ENCODE measurements at places on chromosomes 12 and 14.

- no peak for DNase-seq
Measured at GRCh38 chr12:110023059-110023980, 24.1 kb downstream of the ANKRD13A start.

DNA sequence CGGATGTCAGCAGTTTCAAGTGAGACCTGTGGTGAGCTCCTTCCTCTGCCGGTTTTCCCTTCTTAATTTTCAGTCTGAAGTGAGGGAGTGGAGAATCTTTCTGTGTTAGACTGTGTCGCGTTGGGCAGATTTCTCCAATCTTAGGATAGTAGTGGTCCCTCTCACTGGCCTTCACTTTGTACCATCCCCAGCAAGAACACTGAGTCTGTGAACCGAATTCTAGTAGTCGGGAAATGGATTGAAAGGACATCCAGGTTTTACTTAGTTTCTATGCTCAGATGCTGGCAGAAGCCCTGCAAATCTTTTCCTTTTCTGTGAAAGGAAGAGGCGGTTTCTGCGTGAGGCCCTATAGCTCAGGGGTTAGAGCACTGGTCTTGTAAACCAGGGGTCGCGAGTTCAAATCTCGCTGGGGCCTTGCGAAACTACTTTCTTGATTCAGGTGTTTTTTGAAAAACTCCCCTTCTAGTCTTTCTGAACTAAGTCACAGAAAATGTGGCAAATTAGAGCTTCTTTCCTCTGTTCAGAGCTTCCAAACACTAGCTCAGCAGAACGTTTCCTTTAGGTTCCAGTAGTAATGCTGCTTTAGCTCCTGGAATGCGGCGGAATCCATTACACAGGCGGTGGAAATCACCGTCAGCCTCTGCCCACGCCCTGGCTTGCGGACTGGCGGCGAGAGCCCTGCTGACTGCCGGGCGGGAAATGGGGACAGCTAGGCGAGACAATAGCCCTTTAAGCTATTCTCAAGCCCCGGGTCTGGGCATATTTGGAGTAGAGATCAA lies 2.8 kb upstream of the RNASE4 start:
- peak; percentile 88 for DNase-seq

DNA sequence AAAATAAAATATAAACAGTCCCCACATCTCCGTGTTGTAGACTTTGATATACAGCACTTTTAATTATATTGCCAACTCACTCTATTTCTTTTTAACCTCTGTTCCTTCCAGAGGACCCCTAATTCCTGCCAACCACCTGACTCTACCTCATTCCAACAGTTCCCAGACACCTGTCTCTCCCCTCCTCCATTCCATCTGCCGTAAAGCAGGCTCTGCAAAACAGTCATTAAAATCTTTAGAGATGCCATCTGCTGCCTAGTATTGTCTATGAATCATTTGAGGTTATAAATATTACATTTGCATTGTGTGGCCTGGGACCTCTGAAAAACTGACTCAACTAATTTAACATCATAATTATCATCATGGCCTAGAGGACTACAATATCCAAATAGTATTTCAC lies 148.8 kb upstream of the DCN start:
- no peak for DNase-seq

GRCh38 chr12:133234971-133235370 lies 706 bp downstream of the ANHX start:
- no peak for DNase-seq

DNA sequence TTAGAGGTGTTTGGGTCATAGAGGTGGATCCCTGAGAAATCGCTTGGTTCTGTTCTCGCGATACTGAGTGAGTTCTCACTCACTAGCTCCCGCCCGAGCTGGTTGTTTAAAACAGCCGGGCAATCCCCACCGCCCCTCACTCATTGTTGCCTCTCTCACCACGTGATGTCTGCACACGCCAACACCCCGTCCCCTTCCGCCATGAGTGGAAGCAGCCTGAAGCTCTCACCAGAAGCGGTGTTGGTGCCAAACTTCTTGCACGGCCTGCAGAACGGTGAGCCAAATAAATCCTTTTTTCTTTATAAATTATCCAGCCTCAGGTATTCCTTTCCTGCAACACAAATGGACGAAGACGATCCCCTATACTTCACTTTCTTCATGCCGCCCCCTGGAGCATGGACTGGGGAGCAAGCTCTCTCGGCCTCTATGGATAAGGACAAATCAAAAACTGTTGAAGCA lies 45.4 kb upstream of the CCND2 start:
- no peak for DNase-seq

DNA sequence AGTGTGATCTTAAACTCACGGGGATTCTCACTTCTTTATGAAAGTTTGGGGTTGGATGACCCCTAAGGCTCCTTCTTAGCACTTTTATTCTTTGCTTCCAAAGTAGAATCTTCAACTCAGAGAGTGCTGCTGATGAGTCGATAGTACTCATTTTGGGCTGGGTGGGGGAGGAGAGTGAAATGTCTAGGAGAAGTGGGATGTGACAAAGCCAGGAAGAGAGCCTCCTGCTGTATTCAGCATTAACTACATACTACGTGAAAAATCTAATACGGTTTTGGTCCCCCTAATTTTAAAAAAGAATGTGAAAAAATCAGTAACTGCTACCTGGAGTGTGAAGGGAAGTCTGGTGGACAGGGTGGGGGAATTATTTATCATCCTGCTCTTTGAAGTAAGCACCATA lies 148.3 kb downstream of the SAMD4A start:
- no peak for DNase-seq

DNA sequence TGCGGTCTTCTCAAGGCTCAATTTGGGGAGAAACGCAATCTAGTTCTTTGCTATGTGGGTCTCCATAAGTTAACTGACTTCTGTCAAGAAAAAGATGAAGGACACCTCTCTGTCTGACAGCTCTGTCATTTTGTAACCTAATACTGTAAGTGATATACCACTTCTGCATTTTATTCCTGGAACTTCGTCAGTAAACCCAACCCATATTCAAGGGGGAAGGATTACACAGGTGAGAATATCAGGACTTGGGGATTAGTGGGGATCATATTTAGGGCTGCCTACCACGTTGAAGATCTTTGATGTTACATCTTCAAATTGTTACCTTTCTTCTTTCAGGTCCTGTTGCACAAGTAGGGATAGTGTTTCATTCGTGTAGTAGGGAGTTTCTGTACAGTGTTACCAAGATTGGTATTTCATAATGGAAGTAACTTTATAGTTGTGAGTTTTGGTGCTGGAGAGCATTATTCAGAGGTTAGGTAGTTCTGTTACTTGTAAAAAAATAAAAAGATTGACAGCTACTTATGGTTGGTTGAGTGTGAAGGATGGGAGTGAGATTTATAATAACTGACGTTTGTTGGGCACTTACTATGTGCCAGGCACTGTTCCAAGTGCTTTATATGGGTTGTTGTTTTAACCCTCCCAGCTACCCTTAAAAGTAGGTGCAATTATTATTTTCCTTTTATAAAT lies 1.6 kb downstream of the TMEM260 start:
- no peak for DNase-seq

GRCh38 chr12:91009319-91009950 lies 4.7 kb upstream of the EPYC start:
- DNase-seq, result no peak

DNA sequence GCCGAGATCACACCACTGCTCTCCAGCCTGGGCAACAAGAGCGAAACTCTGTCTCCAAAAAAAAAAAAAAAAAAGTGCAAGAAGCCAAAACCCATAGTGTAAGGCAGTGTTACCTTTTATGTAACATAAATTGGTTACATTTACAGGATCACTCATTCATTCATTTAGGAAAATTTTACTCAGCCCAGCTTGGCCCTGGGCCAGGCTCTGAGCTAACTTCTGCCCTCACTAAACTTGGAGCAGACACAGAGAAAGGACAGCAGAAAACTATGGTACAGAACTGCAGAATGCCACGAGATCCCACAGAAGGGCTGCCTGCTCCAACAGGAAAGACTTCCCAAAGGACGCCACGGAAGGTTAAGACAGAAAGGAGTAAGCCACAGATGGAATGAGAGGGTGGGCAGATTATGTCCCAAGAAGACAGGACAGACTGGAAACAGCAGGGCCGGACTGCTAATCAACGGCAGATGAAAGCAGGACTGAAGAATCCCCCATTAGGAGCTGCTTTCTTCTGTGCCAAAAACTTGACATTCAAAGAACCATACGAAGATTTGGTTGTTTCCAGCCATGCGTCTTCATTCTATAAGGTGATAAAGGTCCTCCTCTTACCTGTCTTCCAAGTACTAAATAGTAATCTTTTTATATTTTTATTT lies 18.9 kb downstream of the PPP1R13B start:
- no peak for DNase-seq

DNA sequence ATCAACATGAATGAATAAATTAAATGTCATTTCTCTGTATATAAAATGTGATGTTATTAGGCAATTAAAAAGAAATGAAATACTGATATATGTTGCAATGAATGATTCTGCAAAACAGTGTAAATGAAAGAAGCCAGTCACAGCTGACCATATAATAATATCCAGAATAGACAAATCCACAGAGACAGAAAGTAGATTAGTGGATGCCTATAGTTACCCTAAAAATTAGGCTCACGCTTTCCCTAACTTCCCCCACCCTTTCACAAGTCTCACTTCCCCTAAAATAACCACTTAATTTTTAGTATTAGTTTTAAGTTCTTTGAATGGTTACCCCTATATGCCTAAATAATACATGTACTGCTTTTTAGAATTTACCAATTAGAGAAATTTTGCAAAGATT lies 348.9 kb upstream of the FAR2 start:
- no peak for DNase-seq

DNA sequence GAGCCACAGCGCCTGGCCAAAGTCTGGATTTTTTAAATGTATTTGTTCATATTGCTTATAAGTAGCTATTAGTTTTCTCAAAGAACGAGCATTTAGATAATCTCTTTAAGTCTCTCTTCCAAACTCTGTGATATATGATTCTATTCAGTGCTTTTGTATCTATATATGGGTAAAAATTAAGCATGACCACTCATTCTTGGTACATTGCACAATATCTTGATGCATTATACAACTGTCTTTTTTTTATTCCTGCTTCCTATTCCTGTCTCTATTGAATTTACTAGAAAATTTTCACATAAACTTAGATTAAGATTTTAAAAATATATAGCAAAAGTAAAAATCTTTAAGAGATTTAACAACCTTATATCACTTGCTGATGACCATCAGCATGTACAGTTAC lies 29.1 kb downstream of the SOCS2 start:
- DNase-seq, result no peak

DNA sequence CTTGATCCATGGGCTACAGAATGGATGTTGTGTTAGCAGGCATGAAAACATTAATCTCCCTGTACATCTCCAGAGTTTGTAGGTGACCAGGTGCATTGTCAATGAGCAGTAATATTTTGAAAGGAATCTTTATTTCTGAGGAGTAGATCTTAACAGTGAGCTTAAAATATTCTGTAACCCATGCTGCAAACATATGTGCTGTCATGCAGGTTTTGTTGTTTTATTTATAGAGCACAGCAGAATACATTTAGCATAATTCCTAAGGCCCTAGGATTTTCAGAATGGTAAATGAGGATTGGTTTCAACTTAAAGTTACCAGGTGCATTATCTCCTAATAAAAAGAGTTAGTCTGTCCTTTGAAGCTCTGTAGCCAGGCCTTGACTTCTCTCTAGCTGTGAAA lies 3.5 kb upstream of the FITM1 start:
- no peak for DNase-seq

- no peak for DNase-seq
Measured at GRCh38 chr12:88036353-88036965, 7.3 kb upstream of the C12orf50 start.

DNA sequence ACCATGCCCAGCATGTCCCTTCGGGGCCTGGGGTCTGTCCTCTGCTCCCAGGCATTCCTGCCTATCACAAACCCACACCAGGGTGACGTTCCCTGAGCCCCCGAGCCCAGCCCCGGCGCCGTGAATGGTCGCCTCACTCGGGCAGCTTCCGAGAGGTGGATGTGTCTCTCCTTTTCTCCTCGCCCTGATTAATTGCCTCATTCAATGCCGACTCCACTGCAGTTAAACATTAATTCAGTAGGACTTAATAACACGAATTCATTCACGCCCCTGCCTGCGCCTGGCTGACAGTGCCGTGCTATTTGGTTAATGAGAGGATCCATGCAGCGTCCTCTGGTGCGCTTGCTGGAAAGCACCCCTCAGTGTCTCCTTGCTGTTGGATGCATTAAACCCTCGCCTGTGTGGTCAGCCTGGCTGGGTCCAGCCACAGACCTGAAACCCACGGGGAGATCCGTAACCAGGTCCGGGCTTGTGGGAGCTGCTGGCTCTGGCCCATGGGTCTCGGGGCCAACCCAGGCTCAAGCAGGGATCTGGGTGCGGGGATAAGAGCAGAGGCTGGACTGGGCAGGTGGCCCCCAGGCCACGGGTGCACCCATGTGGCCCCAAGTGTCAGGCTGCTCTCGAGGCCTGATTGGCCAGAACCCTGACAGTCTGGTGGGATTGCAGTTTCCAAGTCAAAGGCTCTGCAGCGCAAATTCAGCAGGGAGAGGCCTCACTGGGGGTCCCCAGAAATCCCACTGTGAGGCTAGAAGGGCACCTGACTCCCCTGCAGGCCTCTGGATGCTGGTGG lies 55.4 kb downstream of the FBRSL1 start:
- no peak for DNase-seq

DNA sequence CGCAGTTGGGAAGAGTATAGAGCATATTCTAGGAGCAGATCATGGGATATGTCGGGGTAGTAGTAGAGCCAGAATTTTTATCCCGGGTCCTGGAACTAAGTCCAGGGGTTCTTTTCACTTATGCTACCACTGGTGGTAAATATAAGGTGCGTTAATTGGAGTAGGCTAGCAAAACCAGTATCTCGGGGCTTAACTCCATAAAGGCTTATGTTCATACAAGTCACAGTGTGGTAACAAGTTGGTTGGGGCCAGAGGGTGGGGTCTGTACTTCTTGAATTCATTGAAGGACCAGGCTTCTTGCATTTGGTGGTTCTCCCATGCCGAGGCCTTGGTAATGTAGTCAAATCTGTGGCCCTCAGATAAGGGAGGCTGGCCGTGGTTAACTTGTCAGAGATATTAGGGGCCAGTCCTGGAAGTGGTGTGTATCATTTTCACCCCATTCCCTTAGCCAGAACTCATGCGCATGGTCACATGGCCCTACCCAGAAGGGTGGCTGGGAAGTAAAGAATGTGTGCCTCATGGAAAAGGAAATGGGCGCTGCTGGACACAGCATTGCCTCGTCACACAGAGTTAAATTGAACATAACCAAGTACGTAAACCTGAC lies 1.5 kb upstream of the ZNF641 start:
- DNase-seq, result no peak

- DNase-seq, result no peak
Measured at GRCh38 chr14:63910583-63911363, 58.0 kb downstream of the SYNE2 start.

- no peak for DNase-seq
Measured at GRCh38 chr12:71449373-71450070, 9.9 kb downstream of the LGR5 start.

DNA sequence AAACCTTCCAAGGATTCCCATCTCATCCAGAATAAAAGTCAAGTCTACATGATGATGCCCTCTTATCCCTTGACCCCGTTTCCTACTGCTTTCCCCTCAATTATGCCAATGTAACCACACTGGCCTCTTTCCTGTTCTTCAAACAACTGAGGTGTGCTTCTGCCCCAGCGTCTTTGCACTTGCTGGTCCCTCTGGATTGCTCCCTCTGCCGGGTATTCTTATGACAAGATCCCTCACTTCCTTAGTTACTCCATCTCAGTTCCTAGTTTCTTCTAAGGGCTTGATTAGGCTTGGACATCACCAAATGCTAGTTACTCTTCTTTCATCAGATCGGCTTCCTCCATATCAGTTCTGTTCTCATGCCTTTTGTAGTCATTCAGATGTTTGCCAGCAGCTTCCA lies 32.7 kb upstream of the PELI2 start:
- DNase-seq, result no peak

GRCh38 chr12:46933947-46934346 lies 108.2 kb upstream of the SLC38A4 start:
- DNase-seq, result no peak
